ENCODE measurements at places on chromosomes 13 and 19. TPM values are rescaled to one million over a fixed set of nuclear protein-coding genes. Genes with fewer than 3 reads are reported as not detected.

CDC37 gene
- 192 TPM for total RNA-seq

DNA sequence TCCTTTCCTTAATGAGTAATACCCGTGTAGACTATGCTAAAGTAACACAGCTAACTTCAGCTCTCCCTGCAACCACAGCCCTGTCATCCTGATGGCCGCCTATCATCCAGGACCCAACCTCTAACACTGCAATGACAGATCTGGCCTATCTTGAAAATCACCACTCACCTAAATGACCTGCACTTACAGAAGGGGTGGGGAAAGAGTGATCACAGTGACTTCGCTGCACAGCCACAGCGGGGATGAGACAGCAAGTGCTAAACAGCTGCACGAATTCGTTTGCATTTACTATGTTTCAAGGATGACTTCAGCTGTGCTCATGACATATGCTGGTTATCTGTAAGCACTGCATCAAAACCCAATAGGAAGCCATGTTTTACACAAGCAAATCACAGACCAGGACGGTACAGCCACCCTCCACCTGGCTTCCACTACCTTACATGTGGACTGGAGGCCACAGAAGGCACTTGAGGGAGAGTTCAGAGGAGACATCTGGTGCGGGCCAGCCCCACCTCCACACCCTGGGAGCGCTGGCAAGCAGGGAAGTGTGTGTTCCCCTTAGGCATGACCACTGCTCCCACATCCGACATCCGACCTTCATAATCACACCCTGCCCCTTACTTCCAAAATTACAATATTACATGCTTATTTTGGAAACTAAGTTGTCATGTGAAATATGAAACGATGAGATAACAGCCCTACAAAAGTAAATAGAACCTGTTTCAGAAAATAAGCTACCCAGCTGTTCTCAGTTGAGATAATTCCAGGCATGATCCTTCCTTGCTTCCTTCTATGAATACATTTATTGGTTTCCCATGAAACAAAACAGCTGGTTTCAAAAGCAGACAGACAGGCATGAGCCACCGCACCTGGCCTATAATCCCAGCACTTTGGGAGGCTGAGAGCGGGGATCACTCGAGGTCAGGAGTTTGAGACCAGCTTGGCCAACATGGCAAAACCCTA is 95.7 kb downstream of the STK24 start:
- DNase-seq: no peak

GRCh38 chr19:35455616-35456201 is 7.7 kb downstream of the FFAR2 start:
- no peak for DNase-seq

KIR2DL3 gene
- not detected for total RNA-seq

GPR4 gene
- 5.1 TPM for total RNA-seq

ADGRE3 gene
- not detected for total RNA-seq

OBI1 gene
- 14.9 TPM for total RNA-seq

DACT3 gene
- total RNA-seq: 25.6 TPM

- no peak for DNase-seq
Measured at GRCh38 chr13:113762538-113762937, 3.5 kb downstream of the TMEM255B start.

GTF3A gene
- 76.2 TPM for total RNA-seq

GRCh38 chr19:51469162-51469561 is 9.2 kb upstream of the CEACAM18 start:
- no peak for DNase-seq

SLITRK5 gene
- total RNA-seq: 0.49 TPM

ZNF91 gene
- total RNA-seq: 256 TPM
